Fibroblast of the aortic adventitia (primary cell): ENCODE measurements at places on chromosomes 7 and 10.

DNA sequence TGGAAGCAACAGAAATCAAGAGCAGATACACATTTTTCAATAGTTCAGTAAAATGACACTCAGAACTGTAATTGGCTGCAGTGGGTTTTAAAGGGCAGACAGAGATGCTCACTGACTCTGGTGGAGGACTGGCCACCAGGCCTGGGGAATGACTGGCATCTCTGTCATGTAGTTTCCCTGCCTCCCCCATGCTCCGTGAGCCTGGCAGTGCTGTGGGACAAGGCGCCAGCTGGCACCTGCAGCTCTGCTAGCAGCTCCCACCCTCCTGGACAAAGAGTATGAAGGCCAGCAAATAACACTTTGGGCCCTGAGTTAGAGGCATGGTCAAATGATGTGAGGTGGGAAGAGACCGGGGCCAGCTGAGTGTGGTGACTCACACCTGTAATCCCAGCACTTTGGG, 15.0 kb downstream of the TSPAN33 start:
- DNase-seq = no peak

DNA sequence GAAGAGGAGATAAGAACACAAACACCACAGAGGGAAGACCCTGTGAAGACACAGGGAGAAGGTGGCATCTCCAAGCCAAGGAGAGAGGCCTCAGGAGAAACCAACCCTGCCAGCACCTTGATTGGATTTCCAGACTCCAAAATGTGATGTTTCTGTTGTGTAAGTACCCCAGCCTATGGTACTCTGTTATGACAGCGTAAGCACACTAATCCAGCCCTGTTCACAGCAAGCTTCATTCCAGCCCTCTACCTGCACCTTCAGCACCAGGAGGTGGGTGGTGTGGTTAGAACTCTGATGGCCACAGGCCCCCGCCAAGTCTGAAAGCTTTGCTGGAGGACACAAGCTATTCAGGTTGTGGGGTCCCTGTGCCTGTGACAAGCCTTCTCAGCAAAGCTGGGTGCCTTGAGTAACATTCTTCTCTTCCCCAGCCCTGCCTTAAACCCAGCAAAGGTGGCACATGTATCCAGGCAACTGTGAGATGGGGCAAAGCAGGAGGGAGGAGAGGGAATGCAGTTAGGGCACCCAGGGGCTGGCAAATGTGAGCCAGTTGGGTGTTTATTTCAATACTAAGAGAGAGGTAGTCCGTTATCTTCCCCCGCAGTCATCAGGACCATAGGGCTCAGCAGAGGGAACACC, 4.5 kb downstream of the VSTM4 start:
- DNase-seq = no peak

DNA sequence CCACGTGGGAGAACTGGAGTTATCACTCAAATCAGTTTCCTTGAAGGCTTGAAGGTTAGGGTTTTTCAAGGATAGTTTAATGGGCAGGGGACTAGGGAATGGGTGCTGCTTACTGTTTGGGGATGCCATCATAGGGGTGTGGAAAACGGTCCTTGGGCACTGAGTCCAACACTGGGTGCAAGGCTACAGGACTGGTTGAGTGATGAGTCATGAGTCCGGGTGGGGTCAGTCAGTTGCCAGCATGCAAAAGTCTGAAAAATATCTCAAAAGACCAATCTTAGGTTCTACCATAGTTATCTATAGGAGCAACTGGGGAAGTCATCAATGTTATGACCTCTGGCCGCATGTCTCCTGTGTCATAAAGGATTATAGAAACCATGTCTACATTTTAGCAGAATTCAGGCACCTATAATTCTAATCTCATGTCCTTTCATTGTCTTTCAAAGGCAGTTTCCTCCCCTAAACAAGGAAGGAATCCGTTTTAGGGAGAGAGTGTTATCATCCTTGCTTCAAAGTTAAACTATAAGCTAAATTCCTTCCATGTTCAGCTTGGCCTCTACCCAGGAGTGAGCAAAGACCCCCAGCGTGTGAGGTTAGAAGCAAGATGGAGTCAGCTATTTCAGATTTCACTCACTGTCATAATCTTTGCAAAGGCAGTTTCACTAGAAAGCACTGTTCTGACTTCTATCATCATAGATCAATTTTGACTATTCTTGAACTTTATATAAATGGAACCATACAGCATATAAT, 94.5 kb downstream of the COL26A1 start:
- DNase-seq = no peak

DNA sequence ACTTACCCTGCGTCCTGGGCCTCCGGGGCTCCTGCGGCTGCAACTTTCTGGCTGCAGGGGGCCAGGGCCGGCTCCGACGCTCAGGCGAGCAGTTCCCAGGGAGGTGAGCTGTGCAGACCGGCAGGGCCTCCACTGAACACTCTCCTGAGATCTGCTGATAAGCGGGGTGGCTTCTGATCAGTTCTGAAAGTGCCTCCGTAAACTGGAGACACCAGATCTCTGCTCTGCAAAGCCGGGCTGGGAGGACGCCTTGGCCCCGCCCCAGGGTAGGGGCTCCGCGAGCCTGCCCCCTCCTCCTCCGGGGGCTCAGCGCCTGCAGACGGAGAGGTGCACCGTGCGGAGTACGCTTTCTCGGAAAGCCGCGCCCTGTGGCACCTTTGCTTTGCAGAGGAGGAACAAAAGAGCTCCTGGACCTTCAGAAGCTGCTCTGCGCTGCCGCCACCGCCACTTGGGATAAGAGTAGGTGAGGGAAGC, 141.3 kb upstream of the VKORC1L1 start:
- DNase-seq = no peak

GRCh38 chr7:3177271-3177670, 123.8 kb upstream of the SDK1 start:
- no peak for DNase-seq

DNA sequence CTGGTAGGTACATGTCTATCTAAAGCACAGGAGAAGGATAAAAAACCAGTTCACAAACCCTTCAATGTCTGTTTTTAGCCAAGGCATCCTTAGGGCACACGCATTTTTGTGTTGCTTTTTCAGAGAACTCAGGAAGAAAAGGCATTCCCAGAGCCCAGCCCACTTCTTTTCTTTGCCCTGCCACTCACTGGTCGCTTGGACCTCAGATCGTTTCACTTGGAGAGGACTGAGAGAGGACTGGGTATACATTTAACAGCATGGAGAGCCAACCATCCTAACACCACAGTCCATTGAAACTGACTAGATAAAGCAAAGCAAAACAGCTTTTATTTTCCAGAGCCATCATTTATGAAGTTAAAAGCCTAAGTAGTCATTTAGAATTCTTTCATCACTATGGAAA, 194.2 kb downstream of the CAMK1D start:
- DNase-seq = no peak

DNA sequence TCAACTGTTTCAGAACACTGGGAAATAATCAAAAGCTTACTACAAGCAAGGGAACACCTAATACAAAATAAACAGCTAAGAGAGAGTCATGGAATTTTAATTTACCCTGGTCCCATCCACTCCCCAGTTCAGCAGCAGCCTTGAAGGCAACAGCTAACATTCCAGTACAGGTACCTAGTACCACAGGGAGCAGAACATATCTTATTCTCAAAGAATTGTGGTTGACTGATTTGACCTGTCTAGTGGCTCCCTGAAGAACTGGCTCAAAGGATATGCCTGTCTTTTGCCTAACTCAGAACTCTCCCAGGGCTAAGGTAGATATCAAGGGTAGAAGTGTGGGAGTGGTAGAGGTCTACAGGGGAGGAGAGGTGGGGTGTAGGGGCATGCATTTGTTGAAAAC, 32.3 kb downstream of the SMURF1 start:
- DNase-seq = no peak

GRCh38 chr7:8125680-8126444, 136.1 kb downstream of the ICA1 start:
- no peak for DNase-seq

GRCh38 chr10:18364987-18365775, 225.0 kb downstream of the CACNB2 start:
- DNase-seq = no peak

GRCh38 chr7:82808633-82809032, 354.1 kb downstream of the PCLO start:
- no peak for DNase-seq

DNA sequence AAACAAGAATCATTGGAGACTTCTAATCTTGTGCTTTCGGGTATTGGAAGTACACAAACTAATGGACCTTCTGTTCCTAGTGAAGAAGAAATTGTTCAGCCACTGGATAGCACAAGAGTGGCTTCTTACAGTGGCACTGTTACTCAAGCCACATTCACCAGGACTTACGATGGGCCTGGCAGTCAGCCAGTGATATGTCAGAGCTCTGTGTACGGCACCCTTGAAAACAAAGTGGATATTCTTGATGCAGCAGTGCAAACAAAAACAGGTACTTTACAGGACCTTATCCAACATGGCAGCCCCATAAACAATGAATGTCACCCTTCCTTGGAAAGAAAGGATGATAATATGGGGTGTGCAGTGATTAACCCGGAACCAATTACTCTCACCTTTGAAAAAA, 61.6 kb downstream of the TASOR2 start:
- no peak for DNase-seq
